Muscle of leg (tissue), 16 donors: ENCODE measurements at places on chromosomes 1 and 21. TPM values are rescaled to one million over a fixed set of nuclear protein-coding genes. Genes with fewer than 3 reads are reported as not detected.

- H3K4me1 ChIP-seq, result peaks cover 2% of the 10 kb centered on the region
- H3K4me3 ChIP-seq, result no peak overlapping the region
- DNase-seq, result no peak
- H3K36me3 ChIP-seq, result no peaks in the 10 kb centered on the region
- no peak overlapping the region for H3K27ac ChIP-seq
Measured at GRCh38 chr1:53471000-53471399, 11.8 kb downstream of the DMRTB1 start.

Gene CASP9
- 9.4 TPM for total RNA-seq

- H3K4me1 ChIP-seq, result peaks cover 13% of the 10 kb centered on the region
- H3K27ac ChIP-seq, result peak within 1 kb of the TSS; percentile 98
- H3K4me3 ChIP-seq, result peak within 1 kb of the TSS; percentile 69
- peaks cover 14% of the 10 kb centered on the region for H3K36me3 ChIP-seq
- peak; percentile 94 for DNase-seq
Measured at GRCh38 chr1:112618721-112619517, at the start of gene ST7L. TSS of gene ST7L (minus strand) at chr1:112619141. CDS start at chr1:112619113, 28 bp downstream.

- no peak overlapping the region for H3K27ac ChIP-seq
- no peaks in the 10 kb centered on the region for H3K36me3 ChIP-seq
- H3K4me3 ChIP-seq, result no peak overlapping the region
- no peaks in the 10 kb centered on the region for H3K27me3 ChIP-seq
- DNase-seq, result no peak
Measured at GRCh38 chr1:208724079-208724478, 479.9 kb upstream of the PLXNA2 start.

Gene OR2G6
- total RNA-seq, result not detected

Gene TENT5C
- total RNA-seq, result 6.6 TPM

DNA sequence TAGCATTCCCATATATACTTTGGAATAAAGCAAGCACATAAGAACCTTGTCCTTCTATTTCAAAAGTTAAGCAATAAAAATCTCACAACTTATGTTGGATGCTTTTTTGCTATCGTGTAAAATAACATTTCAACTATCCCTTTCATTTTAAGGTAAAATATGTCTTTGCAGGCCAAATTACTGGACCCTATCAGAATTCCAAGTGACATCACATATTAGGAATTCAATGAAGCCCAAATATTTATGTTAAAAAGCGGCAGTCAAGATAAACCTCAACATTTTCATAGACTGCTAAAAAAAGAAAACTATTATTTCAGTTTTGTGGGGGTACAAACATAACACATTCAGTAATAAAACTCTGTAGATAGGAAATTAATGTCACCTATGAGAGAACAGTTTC, 252.0 kb downstream of the KCTD3 start:
- H3K27me3 ChIP-seq, result no peaks in the 10 kb centered on the region
- H3K4me1 ChIP-seq, result no peaks in the 10 kb centered on the region

DNA sequence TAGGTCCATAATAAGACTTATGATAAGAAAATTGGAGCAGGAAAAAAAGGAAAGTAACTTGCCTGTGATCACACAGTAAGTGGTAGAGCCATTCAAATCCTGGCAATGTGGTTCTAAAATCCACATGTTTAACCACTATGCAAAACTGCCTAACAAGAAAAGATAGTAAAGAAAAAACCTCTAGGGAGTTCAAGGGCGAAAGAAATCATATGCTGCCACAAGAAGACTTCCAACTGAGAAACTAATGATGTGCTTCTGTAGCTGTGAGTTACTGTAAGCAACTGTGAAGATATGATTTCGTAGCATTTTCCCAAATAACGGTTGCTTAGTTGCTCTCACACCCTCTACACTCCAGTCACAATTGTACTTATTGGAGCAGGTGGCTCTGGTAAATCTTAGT, 20.9 kb upstream of the LYPLAL1 start:
- no peaks in the 10 kb centered on the region for H3K27me3 ChIP-seq
- no peak overlapping the region for H3K27ac ChIP-seq
- no peaks in the 10 kb centered on the region for H3K36me3 ChIP-seq
- peaks cover 4% of the 10 kb centered on the region for H3K4me1 ChIP-seq

GRCh38 chr1:27333717-27334279, 8.0 kb upstream of the SYTL1 start:
- no peak for DNase-seq
- H3K4me1 ChIP-seq, result no peaks in the 10 kb centered on the region
- no peaks in the 10 kb centered on the region for H3K27me3 ChIP-seq
- H3K4me3 ChIP-seq, result no peak overlapping the region
- no peak overlapping the region for H3K27ac ChIP-seq
- peaks cover 70% of the 10 kb centered on the region for H3K36me3 ChIP-seq

DNA sequence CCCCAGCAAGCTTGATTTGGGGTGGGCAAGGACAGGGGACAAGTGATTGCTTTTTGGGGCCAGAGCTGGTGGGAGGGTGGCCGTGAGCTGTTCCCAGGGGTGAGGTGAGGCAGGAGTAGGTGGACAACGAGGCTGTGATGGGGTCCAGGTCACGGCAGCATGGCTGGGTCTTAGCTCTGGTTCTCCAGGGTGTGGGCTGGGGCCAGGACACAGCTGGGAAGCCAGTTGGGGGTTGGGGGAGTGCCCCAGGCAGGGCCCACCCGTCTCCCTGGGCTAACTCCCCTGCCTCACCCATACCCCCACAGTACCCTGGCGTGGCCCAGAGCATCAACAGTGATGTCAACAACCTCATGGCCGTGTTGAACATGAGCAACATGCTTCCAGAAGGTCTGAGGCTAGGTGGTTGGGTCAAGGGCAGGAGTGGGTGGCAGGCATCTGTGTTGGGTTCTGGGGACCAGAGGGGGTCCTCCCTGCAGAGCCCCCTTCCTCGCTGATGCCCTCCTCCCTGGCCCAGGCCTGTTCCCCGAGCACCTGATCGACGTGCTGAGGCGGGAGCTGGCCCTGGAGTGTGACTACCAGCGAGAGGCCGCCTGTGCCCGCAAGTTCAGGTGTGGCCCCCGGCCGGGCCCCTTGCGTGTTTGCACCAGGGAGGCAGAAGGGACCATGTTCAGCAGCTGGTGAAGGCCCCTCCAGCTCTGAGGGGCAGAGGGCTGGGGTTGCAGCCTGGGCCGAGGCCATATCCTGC, 43.3 kb downstream of the COQ8A start:
- no peak overlapping the region for H3K27ac ChIP-seq
- peaks cover 62% of the 10 kb centered on the region for H3K4me1 ChIP-seq
- H3K27me3 ChIP-seq, result no peaks in the 10 kb centered on the region
- DNase-seq, result no peak
- H3K4me3 ChIP-seq, result no peak overlapping the region

- H3K27ac ChIP-seq, result peak overlapping the region; percentile 49
- peaks cover 2% of the 10 kb centered on the region for H3K4me1 ChIP-seq
- no peaks in the 10 kb centered on the region for H3K27me3 ChIP-seq
- no peaks in the 10 kb centered on the region for H3K36me3 ChIP-seq
Measured at GRCh38 chr21:28357743-28358142, 634.9 kb downstream of the LTN1 start.

Gene OSCP1
- total RNA-seq, result 7.0 TPM

DNA sequence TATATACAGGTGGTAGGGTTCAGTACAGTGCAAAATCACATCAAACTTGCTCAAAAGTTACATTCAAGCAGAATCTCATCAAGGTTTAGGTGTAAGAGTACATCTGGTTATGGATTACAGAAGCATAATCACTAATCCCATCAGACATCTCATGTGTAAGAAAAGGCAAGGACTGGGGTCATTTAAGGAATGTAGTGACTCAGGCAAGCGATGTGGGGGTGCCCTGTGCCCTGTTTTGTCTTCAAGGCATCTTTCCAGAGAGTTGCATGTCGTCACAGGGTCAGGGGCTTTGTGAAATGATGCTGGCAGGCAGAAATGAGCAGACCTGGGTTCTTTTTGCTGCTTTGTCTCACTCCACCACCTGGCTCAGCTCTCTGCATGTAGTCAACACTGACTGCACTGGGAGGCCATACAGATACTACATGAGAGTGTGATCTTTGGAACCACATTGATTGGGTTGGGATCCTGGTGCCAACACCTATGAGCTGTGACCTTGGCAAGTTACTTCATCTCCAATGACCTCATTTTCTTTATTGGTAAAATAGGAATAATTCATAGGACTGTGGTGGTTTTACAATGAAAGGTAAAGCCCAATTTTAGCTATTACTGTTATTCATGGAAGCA, 8.2 kb upstream of the HHIPL2 start:
- H3K27me3 ChIP-seq, result no peaks in the 10 kb centered on the region
- peaks cover 18% of the 10 kb centered on the region for H3K36me3 ChIP-seq
- H3K27ac ChIP-seq, result no peak overlapping the region
- no peaks in the 10 kb centered on the region for H3K4me1 ChIP-seq

DNA sequence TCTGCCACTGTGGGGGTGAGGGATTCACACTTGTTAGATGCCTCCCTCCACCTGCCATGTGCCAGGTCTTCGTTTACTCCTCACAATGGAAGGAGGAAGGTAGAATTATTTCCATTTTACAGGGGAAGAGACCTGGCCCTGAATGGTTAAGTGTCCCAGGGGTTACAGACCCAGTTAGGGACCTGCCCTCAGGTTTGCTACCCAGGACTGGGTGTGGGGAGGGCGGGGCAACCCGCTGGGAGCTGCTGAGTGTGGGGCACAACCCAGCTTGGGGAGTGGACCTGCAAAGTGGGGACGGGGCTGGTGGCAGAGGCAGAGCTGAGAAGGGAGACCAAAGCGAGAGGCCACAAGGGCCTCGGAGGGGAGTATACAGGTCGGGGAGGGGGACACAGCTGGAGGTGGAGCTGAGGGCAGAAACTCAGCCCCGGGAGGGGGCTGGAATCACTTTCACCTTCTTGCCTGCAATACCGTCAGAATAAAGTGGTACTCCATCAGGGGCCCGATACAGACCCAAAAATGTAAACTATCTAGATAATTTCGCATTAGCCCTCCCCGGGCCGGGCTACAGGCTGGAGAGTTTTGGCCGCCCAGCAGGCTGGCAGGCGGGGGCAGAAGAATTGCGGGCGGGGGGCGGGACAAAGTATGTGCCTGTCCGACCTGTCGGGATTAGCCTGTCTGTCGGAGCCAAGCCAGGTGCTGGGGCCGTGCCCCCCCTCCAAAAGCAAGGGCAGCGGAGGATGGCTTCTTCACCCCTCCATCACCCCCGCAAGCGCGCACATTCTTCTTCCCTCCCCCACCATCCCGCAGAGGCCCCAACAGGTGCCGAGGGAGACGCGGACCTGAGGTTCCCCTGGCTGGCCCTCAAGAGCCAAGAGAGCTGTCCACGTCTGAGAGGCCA, 1.4 kb downstream of the RSPO1 start:
- peaks cover 7% of the 10 kb centered on the region for H3K4me1 ChIP-seq
- no peaks in the 10 kb centered on the region for H3K36me3 ChIP-seq
- no peak overlapping the region for H3K4me3 ChIP-seq
- H3K27ac ChIP-seq, result no peak overlapping the region
- peaks cover 90% of the 10 kb centered on the region for H3K27me3 ChIP-seq
